ENCODE measurements at places on chromosomes 6 and 20.

GRCh38 chr20:17620371-17621228 is 50.7 kb downstream of the DSTN start:
- DNase-seq = no peak

DNA sequence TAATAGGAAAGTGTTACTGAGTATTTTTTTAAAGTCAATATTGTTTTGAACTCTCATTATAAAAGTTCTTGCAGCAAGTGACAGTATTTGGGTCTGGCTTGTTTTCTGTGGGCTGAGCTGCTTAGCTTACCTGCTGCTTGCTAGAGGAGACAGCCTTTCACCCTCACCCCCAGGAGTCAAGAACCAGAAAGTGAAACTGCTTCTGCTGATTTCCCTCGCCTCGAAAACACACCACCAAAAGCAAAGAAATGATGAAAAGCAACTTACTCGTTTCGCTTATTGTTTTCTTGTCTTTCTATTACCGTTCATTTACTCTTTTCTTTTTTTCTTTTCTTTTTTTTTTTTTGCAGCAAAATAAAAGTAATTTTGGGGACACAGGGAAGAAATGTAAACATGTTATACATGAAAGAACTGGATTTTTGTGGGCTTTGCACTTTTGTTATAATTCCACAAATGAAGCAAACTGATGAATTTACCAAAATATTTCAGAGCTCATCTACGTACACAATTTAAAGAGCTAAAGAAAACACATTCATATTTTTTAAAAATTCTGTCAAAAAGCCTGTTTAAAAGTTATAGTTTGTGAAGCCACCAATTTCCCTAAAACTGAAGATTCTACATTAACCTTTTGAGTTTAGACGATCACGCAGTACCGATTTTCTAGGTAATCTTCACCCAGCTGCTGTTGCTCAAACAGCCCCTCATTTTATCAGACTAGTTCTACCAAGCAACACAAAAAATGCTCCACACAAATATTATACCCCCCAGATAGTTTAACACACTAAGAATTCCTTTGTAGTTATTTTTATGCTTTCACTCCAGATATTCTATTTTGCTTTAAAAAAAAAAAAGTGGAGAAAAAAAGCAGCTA is 1.7 kb downstream of the SCML4 start:
- DNase-seq = peak; percentile 41

DNA sequence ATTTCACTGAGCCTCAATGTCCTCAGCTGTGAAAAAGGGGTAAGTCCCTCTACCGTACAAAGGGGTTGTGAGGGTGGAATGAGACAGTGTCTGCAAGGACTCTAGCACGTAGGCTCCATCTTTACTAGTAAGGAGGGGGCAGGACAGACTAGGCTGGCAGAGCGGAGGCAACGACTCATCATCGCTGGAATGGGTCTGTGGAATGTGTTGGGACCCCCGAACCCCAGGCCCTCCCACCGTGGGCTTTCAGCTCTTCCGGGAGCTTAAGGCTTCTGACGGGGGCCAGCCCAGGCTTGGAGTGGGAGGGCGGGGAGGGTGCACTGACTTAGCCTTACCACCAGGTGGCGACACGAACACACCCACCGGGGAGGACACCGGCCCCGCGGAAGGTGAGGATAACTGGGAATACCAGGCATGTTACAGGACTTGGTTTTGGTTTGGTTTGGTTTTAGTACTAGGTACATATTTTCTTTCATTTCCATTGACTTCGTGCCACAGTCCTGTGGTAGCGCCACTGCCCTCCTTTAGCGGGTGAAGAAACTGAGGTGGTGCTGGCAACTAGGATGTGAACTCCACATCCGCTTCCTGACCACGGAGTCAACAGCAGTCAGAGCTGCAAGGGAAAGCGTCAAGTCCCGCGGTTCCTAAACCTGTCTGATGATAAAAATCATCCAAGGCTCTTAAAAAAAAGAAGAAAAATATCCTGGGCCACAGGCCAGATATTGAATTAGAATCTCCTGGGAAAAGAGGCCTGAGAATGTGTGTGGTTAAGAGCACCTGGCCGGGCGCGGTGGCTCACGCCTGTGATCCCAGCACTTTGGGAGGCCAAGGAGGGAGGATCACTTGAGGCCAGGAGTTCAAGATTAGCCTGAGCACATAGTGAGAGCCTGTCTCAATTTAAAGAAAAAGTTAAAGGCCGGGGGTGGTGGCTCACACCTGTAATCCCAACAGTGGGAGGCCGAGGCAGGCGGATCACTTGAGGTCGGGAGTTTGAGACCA is 10.3 kb upstream of the TULP1 start:
- DNase-seq = peak; percentile 12

DNA sequence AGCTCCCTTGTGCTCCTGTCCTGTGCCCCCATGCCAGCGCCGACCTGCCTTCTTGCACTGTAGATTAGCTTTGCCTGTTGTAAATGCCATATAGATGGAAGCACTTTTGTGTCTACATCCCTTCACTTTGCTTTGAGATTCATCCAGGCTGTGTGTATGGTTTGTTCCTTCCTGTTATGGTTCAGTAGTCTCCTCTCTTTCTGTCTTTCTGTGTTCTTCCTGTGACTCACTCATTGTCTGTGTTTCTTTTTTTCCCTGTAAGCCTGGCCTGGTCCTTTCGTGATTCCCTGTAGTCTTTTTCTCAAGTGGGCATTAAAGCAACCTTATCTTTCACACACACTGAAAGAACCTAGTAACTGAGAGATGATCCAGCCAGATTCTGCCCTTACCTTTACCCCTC is 66.6 kb downstream of the JARID2 start:
- DNase-seq = no peak

DNA sequence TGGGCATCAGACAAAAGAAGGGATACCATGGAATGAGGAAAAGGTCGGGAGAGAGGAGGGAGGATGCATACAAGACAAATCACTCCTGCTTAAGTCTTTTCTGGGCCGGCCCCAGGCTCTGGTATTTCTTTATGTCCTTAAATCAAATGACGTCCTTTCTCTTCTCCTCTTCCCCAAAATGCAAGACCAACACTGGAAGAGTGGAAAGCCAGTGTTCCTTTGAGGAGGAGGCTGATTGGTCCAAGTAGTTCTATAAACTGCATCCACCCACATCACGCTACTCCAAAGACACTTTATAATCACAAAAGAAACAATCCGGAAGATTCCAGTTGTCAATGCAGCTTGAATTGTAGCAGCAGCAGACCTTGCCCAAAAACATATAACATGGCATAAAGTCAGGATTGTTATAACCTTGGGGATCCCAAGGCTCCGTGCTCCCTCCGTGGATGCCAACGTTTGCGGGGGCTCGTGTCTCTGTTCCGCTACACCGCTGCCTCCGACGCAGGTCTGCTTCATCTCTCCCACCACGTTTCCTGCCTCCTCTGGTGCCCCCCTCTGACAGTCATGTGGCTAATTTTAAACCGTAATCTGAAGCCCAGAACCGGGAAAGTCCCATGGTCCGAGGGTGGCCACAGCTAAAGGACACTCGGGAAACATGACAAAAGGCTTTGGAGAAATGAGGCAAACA is 47.1 kb downstream of the MCUR1 start:
- DNase-seq = no peak

- no peak for DNase-seq
These were observed 93.6 kb downstream of the ADTRP start for GRCh38 chr6:11684901-11685480.

DNA sequence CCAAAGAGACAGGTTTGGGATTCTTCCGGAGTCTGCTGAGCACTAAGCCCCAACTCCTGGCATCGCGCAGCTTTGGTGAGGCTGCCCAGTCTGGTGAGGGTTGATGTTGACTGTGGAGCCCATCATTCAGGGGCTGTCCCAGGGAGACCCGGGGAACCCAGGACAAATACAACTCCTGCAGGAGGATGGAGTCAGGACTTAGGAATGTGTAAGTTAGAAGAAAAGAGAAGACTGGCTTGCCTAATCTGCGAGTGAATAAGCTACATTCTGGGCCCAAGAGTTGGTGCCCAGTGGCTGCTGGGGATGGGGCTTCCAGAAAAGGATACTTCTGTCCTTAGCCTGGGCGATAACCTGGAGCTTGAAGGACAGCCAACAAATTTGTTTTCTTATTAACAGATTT is 47.9 kb downstream of the STK35 start:
- DNase-seq = no peak

GRCh38 chr6:9083108-9083507 is 647.8 kb upstream of the SLC35B3 start:
- no peak for DNase-seq

- DNase-seq = no peak
These were observed 31.6 kb upstream of the APMAP start for GRCh38 chr20:25024171-25024570.

- DNase-seq = no peak
These were observed 10.7 kb downstream of the TRERF1 start for GRCh38 chr6:42440778-42441696.

- DNase-seq = no peak
These were observed 16.9 kb upstream of the GSTA4 start for GRCh38 chr6:53011979-53012378.

- DNase-seq = no peak
These were observed 51.6 kb downstream of the MBOAT1 start for GRCh38 chr6:20160541-20161283.

GRCh38 chr6:146890644-146891434 is 292.1 kb downstream of the ADGB start:
- DNase-seq = no peak

DNA sequence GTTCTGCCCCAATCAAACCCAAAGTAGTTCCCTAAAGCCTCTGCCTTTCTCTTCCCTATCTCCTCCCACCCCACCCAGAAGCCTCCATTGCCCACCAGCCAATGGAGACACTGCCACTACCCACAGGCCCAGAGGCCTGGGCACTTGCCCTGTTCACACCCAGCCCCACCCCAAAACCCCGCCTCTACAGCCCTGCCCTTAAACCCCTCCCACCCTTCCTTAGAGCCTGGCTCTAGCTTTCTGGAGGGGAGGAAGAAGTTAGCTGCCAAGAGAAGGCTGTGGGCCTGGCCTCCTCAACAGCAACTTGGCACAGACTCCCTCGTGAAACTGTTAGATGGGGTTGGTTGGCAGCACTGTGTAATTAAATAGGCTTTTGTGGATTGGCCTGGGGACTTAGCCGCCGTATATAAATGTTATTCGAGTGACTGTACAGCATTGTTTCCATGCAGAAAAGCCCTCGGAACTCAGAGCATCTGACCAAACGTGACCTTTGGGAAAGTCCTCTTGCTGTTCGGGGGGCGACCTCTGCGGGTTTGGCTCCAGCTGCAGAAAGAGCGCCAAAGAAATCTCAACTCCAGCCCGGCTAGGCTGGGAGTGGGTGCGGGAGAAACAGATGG is 31.4 kb downstream of the COL11A2 start:
- no peak for DNase-seq

DNA sequence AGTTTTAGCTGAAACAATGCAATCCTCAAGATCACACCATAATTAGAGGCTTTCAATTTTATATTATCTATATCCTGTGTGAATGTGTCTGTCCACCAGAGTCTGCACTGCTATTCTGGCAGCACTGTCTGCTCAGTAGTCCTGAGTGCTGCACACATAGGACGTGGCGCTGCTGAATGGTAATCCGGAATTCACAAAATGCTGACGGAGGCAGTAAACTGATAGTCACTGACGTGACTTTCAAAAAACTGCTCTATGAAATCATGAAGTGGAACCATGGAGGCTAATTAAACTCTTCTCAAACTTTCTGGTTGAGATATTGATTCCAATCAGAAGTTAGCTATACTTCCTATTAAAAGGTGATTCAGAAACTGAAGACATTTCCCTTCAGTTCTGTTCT is 190.8 kb upstream of the NOX3 start:
- no peak for DNase-seq

GRCh38 chr6:24644377-24644776 is 1.6 kb downstream of the KIAA0319 start:
- no peak for DNase-seq

DNA sequence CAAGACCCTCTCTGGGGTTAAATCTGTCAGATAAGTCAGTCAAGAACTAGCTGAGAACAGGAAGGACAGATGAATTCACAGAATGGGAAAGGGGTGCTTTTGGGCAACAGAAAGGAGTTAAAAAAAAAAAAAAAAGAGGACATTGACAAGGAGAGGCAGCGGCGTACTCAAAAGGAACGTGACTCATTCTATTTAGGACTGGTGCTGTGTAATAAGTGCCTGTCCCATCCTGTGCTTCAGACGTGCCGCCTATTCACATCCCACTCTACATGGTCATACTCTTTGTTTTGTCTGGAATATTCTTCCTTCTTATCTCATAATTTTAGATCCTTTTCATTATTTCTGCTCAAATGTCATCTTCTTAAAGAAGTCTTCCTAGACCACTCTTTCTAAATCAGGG is 101.1 kb upstream of the EMILIN3 start:
- DNase-seq = no peak

DNA sequence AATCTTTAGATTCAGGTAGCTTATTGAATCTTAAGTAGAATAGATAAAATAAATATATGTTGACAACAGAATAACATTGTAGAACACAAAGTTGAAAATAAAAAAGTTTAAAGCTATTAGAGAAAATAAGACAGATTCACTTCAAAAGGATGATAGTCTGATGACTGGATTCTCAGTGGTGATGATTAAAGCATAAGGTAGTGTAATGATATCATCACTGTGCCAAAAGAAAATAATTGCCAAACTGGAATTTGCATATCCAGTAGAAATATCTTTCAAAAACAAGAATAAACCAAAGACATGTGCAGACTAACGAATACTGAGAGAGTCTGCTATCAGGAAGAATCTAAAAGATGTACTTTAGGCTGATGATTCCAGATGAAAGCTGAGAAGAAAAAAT is 30.2 kb downstream of the ENPP1 start:
- no peak for DNase-seq

- DNase-seq = no peak
These were observed 30.9 kb upstream of the SLA2 start for GRCh38 chr20:36676701-36677421.

GRCh38 chr6:27728442-27728841 is 183.8 kb downstream of the OR2B2 start:
- DNase-seq = no peak

DNA sequence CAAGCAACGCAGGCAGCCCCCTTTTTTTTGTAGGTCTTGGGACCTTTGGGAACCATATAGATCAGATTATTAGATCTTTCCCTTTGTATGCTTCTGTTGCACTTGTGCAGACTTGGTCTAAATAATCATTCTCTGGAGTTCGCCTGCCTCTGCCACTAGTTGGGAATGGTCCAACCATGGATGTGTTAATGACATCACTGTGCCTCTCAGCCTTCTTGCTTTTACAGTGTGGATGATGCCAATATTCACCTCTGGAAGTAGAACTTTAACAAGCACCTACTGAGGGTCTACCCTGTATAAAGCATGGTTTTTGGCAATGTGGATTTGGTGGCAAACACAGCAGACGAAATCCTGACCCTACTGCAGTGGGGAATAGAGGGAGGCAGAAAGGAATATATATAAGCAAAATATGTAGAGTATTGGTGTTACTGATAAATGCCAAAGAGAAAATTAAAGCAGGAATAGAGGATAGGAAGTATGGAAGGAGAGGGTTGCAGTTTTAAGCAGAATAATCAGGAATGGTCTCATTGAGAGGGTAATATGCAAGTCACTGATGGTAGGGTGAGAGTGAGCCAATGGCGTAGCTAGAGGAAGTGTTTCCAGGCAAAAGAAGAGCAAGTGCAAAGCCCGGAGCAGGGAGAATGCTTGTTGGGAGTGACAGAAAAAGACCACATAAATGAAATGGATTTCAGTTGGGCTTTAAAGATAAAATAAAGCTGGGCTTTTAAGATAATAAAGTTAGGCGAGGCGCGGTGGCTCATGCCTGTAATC is 97.5 kb downstream of the DOK5 start:
- DNase-seq = no peak

Measured in GM12864 (cell line).